ENCODE measurements at places on chromosomes 7 and 10. TPM values are rescaled to one million over a fixed set of nuclear protein-coding genes. Genes with fewer than 3 reads are reported as not detected.
A peak's percentile ranks its signal among the peaks of the same experiment; 100 is the strongest.

GRCh38 chr10:74223755-74224529, 72.9 kb downstream of the ADK start:
- DNase-seq, result no peak

- DNase-seq, result no peak
Observed at GRCh38 chr7:24728503-24729364, 28.5 kb downstream of the GSDME start.

DNA sequence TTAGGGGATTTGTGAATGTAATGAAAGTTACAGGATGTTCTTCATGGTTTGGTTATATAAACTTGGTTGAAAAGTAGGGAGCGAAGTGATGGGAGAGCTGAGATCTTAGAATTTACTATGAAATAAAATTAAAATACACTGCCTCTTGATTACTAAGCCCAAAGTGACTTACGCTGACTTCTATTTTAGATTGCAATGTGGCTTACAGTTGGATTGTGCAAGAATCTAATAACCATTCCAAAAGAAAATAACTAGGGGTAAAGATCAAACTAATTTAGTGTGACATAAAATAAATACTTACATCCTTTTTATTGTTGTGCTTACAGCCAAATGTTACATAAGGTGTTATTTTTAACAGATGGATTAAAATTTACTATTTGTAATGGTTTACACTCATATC, 15.3 kb downstream of the WNT16 start:
- no peak for DNase-seq

DNA sequence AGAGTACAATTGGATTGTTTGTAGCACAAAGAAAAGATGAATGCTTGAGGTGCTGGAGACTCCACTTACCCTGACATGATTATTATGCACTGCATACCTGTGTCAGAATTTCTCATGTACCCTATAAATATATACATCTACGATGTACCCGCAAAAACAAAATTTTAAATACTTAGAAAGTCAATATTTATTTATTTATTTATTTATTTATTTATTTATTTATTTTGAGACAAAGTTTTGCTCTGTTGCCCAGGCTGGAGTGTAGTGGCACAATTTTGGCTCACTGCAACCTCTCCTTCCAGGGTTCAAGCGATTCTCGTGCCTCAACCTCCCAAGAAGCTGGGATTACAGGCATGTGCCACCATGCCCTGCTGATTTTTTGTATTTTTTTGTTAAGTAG, 35.1 kb upstream of the EBF3 start:
- no peak for DNase-seq

GRCh38 chr7:74560086-74560719, 97.3 kb upstream of the GTF2I start:
- DNase-seq, result no peak

DNA sequence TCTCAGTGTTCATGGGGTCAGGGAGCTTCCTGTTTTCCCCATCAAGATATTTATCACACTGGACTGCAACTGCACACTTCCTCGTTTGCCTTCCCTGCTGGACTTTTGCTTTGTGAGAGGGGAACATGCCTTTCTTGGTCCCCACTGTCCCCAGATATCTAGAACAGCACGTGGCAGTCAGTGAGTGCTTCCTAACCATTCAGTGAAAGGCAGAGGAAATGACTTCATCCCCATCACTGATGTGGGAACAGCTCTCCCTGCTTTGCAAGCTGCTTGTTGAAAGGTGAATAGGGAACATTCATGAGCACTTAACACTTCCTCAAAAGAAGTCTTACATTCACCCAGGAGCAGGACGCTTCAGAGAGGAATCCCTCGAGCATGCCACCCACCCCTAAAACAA, 135.4 kb downstream of the MYOF start:
- no peak for DNase-seq

SPAM1 gene
- total RNA-seq, result not detected

DNA sequence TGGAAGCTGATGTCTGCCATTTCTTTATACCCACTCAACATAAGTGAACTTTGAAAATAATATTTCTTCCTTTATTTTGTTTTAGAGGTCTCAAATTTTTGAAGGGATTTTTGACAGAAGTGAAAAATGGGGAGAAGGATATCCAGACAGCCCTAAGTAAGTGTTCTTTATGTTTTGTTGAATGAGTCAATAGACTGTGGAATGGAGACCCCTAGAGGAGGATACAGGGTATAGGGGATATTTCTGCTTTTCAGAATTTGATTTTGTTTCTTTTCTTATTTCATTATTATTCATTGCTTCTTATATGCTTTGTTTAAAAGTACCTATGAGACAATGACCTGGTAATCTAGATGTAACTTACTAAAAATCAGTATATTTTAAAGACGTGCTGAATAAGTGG, 34.4 kb downstream of the PLEKHA8 start:
- peak; percentile 32 for DNase-seq

DNA sequence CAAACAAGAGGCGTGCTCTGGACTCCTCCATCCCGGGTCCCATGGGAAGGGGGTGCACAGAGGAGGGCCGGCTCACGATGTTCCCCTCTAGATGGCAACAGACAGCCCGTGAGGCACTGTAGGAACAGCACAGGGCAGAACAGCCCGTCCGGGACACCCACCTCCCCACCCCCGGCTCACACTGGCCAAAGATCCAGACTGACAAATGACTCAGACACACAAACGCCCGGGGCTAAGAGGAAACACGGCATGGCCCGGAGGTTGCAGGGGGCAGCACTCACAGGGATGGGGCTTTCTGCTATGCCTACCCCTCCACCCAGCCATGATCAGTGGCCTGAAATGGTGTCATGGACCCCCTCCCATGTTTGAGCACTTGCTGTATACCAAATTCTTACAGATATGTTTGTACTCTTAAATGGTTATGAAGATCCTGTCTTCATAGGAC, 4.9 kb upstream of the ELN start:
- DNase-seq, result no peak

DNA sequence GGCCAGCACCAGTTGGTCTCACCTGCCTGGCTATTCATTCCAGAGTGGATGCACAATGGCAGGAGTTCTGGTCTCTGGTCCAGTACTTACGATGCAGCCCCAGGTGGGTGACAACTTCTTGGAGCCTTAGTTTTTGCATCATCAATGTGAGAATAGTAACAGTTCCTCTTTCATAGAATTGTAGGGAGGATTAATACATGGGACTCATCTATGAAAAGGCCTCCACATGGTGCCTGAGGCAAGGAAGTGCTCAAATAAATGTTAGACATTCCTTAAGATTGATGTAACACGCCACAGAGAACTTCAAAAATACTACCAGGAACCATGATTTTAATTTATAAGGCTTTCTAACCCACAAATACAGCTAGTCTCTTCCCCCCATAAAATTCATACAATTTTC, 120.1 kb upstream of the CHST15 start:
- no peak for DNase-seq

C7orf57 gene
- 0.10 TPM for total RNA-seq

DNA sequence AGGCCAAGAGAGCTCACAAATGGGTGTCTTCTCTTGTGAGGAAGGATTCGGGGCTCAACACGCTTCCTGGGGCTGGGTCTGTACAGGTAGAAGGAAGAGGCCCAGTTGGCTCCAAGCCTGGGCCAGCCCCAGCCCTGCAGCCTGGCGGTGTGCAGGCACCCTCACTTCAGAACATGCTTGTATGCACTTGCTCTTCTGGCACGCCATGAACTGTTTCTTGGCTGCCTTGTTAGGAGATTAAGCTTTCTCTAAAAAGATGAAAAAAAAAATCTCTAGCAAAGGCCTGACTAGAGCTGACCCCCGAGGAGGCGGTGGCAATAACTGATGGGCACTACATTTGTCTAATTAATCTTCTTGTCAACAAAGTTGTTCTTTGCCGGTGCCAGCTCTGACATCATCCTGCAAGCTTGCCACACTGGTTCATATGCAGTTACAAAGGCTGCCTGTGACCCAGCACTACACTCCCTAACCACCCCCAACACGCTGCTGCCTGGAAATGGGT, 94.7 kb downstream of the WDR11 start:
- peak; percentile 43 for DNase-seq

- peak; percentile 59 for DNase-seq
Observed at GRCh38 chr10:21135023-21135931, 238.2 kb upstream of the NEBL start.

- DNase-seq, result no peak
Observed at GRCh38 chr10:69994262-69994661, 58.4 kb upstream of the MACROH2A2 start.

GRCh38 chr7:83866582-83866981, 217.6 kb upstream of the SEMA3E start:
- DNase-seq, result no peak

- no peak for DNase-seq
Observed at GRCh38 chr10:128642502-128642901, 516.3 kb upstream of the MKI67 start.

DNA sequence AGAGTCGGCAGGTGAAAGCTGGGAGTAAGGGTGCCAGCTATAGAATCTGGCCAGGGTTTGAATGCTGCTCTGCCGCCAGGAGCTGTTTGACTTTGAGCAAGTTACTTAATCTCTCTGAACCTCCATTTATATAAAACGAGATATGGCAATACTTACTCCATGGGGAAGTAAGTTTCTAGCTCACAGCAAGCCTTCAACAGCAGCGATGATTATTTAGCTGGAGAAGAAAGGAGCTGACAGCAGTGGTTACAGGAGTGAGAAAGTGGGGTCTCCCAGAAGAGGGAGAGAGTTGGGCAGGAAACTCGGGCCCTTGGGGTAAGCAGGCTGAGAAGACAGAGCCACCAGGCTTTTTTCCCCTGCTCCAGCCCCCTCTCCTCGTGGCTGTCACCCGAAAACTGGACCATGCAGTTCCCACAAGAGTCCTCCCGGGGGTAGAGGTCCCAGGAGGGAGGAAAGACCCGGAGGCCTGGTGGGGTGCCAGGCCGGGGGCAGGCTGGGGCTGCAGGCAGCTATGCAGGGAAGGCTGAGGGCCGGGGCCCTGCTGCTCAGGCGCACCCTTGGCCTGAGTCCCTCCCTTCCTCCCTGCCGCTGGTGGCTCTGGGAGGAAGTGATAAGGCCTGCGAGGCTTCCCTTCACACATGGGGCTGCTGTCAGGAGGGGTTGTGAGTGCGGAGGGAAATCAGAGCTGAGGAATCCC, 3.5 kb downstream of the NOS3 start:
- DNase-seq, result no peak

GRCh38 chr10:131446171-131446570, 134.7 kb upstream of the TCERG1L start:
- DNase-seq, result no peak

GRCh38 chr10:77045085-77045484, 592.5 kb downstream of the KCNMA1 start:
- peak; percentile 87 for DNase-seq

HMX2 gene
- total RNA-seq, result not detected

DNA sequence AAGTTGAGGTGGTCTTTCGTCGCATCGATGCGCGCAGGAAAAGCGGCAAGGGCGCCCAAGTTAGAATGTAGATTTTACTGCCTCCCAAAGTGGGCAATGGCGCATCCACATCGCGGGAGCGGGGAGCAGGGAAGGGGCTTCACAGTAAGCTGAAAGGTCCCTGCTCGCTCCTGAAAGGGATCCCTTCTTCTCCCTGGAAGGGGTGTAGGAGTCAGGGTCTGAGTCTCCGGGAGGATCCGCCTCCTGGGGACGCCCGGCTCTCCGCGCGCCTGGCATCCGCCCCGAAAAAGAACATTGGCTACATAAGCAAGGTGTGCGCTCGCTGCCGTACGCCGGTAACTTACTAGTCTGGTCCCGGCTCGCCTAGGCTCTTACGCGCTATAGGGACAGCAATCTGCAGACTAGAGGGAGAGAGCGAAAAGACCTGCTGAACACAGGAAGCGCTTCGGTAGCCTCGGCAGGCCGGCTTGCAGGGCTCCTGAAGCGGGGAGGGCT, 804 bp downstream of the UNC5B start:
- DNase-seq, result peak; percentile 66

- DNase-seq, result peak; percentile 39
Observed at GRCh38 chr7:130721486-130722277, 12.3 kb downstream of the KLF14 start.

MEOX2 gene
- total RNA-seq, result 30.9 TPM

GRCh38 chr7:120919466-120919865, 31.1 kb upstream of the ING3 start:
- no peak for DNase-seq

Measured in skin of body (tissue), 3 donors.